ENCODE measurements at places on chromosomes 7 and 10. TPM values are rescaled to one million over a fixed set of nuclear protein-coding genes. Genes with fewer than 3 reads are reported as not detected.

The CYP26C1 gene
- total RNA-seq, result not detected

The PPP1R17 gene
- not detected for total RNA-seq

The KCND2 gene
- total RNA-seq, result 9.4 TPM

The ARMC3 gene
- 3.0 TPM for total RNA-seq

DNA sequence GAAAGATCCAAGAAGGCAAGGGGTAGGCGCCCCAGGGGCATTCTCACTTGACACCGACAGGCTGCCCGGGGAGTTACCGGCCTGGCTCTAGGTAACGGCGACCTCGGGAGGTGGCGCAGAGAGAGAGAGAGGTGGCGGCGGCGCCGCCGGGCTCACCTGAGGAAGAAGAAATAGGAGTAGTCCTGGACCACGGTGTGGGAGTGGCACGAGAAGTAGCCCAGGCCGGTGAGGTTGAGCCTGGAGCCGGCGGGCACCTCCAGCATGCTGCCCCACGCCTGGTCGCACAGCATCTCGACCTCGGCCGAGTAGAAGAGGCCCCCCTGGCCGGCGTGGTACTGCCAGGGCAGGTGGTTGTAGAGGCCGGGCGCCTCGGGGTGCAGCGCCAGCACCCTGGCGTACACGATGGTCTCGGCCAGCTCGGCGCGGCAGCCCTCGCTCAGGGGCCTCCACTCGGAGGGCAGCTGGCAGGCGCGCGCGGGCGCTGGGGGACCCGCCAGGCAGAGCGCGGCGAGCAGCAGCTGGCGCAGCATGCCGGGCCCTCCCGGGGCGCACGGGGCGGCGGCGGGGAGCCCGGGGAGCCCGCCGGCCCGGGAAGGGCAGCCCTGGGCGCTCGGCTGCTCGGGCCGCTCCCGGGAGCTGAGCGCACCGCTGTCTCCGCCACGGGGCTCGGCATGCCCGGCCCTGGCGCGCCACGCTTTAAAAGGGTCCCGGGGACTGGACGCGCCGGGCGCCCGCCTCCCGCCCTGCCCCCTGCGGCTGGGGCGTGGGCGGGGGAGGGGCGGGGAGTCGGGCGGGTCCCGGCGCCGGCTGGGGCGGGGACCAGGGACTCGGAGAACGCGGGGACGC is at the start of gene CCDC3:
Gene CCDC3, minus strand, starts transcription at position 673 of the 846 bp plus-strand sequence. Its CDS starts 143 bp downstream, at position 530.
- H3K4me3 ChIP-seq, result peak within 1 kb of the TSS; percentile 42
- H3K4me1 ChIP-seq, result peaks cover 1% of the 10 kb centered on the region
- DNase-seq, result peak; percentile 35
- H3K27ac ChIP-seq, result peak within 1 kb of the TSS; percentile 33
- H3K27me3 ChIP-seq, result no peaks in the 10 kb centered on the region
- no peaks in the 10 kb centered on the region for H3K36me3 ChIP-seq

- no peak overlapping the region for H3K27ac ChIP-seq
- H3K27me3 ChIP-seq, result no peaks in the 10 kb centered on the region
- no peak overlapping the region for H3K4me3 ChIP-seq
- no peak for DNase-seq
- H3K36me3 ChIP-seq, result no peaks in the 10 kb centered on the region
Observed at GRCh38 chr10:61633665-61634064, 29.1 kb upstream of the CABCOCO1 start.

GRCh38 chr10:64277536-64277935 is 756.3 kb downstream of the REEP3 start:
- H3K36me3 ChIP-seq, result no peaks in the 10 kb centered on the region
- no peaks in the 10 kb centered on the region for H3K27me3 ChIP-seq
- no peaks in the 10 kb centered on the region for H3K4me1 ChIP-seq
- DNase-seq, result no peak
- no peak overlapping the region for H3K4me3 ChIP-seq
- no peak overlapping the region for H3K27ac ChIP-seq

- DNase-seq, result peak; percentile 47
- no peaks in the 10 kb centered on the region for H3K36me3 ChIP-seq
- no peaks in the 10 kb centered on the region for H3K27me3 ChIP-seq
- no peaks in the 10 kb centered on the region for H3K4me1 ChIP-seq
- no peak overlapping the region for H3K4me3 ChIP-seq
- no peak overlapping the region for H3K27ac ChIP-seq
Observed at GRCh38 chr10:97081621-97082235, 104.0 kb downstream of the SLIT1 start.

GRCh38 chr10:90751107-90751997 is 106.5 kb downstream of the HTR7 start:
- no peaks in the 10 kb centered on the region for H3K27me3 ChIP-seq
- no peak overlapping the region for H3K4me3 ChIP-seq
- H3K27ac ChIP-seq, result no peak overlapping the region
- H3K4me1 ChIP-seq, result no peaks in the 10 kb centered on the region
- DNase-seq, result no peak
- H3K36me3 ChIP-seq, result no peaks in the 10 kb centered on the region
